Activated T-helper 1 cell treated with Interleukin-2 at 50 U/mL for 16 hours (primary cell): ENCODE measurements at places on chromosomes 7 and 10.

GRCh38 chr7:65892161-65892560 lies 19.3 kb downstream of the VKORC1L1 start:
- no peak for DNase-seq

GRCh38 chr10:129133856-129134255 lies 333.2 kb upstream of the MGMT start:
- no peak for DNase-seq

DNA sequence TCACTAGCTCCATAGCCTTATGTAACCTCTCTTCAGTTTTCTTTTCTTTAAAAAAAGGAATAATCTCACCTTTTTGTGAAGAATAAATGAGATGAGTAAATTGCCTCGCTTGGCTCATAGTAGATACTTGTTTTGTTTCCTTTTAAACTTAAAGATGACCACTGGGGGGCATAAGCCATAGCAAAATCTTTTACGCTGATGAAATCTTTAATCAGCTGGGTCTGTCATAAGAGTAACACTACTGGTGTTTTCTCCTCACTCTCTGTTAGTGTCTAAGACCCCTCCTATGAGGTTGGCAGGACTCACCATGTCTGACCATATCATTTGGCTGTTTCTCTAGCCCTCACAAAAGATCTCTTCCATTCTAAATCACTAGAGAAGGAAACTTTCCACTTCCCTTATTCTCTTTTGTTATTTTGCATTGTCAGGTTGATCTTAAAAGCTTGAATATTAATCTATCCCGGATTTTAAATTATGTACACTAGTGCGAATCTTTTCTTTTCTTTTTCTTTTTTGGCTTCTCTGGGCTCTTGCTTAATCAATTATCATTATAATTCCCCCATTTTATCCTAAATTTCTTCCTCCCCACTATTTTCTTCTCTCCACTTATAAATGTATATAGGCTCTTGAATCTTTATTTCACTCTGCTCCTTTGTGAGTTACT lies 12.5 kb downstream of the STAG3 start:
- DNase-seq, result no peak

DNA sequence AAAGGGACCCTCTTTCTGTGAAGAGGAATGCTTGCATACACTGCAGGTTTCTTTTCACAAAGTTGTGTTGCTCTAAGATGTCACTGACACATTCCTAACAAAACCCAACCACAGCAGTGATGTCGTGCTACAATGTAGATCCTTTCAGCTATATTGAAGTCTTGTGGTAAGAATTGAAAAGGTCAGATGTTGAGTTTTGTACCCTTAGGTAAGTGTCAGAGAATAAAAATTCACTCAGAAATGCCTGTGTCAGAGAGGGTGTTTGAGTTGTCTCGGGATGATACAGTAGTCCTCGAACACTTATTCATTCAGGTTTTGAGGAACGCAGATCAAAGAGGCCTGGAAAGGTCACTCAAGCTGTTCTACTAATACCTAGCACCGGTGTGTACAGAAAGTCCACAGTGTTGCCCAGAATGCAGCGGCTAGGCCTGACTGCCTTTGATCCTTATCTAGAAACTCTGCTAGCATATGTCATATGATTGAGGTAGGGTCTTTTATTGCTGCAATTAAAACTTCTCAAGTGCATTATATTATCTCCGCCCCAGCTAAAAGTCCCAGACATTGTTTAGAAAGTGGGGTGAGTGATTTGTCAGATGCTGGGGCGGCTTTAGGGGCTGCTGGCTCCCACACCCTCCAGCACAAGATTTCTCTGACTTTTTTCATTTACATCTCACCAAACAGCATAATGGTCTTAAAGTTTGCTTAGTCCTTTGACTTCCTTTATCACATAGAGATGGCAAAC lies 26.0 kb downstream of the RNF32 start:
- no peak for DNase-seq

DNA sequence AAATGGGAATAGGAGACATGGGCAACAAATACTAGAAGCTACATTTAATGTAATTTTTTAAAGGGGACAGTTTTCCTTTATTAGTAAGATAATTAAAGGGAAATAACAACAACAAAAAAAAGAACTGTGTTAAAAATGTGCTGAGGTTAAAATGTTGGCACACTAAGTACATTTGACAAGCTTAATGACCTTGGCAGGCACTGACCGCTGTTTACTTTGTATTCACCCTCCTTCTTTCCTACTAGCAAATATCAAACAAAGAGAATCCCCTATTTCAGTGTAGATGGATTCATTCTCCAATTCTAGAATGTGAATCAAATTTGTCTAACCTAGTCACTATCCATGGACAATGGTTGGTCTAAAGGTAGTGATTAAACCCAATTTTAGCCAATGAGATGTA lies 77.5 kb upstream of the TOMM7 start:
- DNase-seq, result no peak

DNA sequence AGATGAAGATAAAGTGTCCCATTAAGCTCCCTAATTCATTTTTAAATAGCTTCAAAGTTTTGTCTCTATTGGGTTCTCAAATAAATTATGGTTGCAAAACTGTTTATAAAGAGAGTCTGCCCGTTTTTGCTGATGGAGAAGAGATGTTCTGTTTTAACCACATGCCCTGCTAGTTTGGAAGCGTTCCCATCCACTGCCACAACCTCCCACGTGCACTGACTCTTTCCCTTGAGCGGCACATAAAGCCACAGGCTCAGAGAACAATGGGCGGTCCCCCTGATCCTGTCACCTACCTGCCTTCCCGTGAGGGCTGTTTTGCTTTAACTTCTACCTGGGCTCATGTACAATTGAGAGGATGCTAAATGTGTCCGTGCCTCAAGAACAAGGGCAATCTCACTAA lies 65.5 kb downstream of the CPVL start:
- no peak for DNase-seq

DNA sequence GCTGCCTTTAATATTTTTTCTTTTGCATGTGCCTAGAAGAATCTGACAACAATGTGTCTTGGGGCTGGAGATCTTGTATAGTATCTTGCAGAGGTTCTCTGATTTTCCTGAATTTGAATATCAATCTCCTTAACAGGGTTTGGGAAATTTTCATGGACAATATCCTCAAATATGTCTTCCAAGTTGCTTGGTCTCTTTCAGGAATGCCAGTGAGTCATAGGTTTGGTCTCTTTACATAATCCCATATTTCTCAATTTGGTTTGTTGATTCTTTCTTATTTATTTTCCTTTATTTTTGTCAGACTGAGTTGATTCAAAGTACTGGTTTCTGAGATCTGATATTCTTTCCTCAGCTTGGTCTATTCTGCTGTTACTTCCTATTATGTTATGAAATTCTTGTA lies 208.7 kb upstream of the GLI3 start:
- DNase-seq, result no peak
